Stimulated activated CD8-positive, alpha-beta memory T cell treated with anti-CD3 and anti-CD28 coated beads, Interleukin-15, amount 100 ng/mL, for 24 hours (primary cell): ENCODE measurements at places on chromosomes 16 and 17.

DNA sequence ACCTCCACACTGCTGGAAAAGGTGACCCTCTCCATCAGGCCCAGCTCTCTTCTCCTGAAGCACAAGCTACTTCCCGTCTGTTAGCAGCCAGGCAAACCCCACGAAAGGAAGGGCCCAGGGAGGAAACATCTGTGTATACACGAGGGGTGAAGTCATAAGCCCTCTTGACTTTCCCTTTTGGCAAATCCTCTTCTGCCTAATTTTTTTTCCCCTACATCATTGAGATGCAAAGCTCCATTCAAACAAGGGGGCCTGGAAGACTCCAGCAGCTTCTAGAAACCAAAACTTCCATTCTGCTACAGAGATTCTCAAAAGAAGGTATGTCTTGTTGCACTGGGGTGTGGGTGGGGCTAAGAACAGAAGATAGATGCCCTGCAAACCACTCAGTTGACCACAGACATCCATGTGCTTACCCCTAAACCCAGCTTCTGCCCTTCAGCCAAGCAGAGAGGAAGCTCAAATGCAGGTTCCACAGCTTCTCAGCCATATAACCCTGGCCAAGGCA lies 145.6 kb upstream of the RCVRN start:
- no peak for DNase-seq

DNA sequence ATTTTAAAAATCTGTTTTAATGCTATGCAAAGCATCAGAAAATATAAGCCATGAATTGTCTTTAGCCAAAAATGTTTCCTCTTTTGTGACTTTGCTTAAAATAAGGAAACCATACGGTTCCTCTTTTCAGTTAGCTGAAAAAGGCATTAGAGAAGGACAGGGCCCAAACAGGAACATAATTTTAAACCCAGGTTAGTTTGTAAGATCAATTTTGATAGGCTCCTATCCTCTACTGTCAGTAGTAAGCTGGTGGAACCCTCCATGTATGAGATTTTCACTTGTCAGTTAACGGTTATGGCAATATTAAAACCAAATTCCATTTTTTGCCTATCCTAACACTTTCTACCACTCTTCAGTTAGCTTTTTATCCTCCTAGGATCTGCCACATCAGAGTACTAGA lies 4.3 kb downstream of the EVI2B start:
- no peak for DNase-seq

DNA sequence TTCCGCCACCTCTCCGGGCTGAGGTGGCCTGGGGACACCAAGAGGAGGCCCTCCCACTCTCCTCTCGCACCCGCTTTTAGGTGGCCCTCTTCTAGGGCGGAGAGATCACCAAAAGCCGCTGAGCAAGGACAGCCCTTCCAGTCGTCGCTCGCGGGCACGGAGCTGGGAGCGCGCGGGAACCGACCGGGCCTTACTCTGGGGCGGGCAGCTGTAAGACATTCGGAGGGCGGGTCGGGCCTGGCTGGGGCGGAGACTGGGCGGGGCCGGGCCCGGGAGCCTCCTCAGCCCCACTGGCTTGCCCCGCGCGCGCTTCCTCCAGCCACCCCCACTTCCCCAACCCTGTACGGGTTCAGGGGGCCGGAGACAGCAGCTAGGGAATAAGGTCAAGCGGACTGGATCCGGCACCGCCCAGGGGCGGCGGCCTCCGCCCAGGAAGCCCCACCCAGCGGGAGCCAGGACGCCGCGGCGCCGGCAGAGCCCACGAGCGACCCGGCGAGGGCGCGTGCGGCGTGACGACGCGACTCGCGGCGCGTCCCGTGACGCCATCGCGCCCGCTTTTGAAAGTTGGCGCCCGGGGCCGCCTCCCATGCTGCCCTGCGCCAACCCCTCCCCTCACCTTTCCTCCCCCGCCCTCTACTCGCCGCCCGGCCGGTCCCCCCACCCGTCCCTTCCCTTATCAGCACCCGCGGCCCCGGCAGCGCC lies 351 bp upstream of the CTCF start:
- DNase-seq, result peak; percentile 95

- DNase-seq, result no peak
Measured at GRCh38 chr17:22268214-22268911, 576.0 kb downstream of the KCNJ18 start.

GRCh38 chr17:28405632-28406472 lies at the start of gene SLC46A1:
Gene SLC46A1 (minus strand): TSS chr17:28406212. CDS start chr17:28406114, 98 bp downstream.
- DNase-seq, result peak; percentile 39

DNA sequence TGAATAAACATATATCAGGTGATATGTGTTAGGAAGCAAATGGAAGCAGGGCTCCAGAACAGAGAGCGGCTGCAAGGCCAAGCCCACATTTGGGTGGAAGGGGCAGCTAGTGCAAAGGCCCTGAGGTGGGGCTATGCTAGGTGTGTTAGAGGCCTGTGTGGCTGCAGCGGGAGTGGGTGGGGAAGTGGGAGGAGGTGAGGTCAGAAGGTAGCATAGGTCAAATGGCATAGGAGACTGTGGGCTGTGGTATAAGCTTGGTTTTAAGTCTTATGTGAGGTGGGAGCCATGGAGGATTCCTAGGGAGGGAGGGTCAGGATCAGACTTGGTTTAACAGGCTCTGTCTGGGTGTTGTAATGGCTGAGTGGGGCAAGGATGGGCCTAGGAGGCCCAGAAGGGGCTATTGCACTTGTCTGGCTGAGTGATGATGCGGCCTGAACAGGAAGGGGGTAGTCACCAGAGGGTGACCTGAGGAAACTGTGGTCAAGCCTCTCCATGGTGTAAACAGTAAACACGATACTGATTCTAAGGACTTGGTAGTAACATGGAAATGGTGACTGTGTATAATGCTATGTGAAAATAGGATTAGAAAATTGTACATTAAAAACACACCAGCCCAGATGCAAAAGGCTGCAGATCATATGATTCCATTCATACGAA lies 31.1 kb downstream of the RAI1 start:
- DNase-seq, result no peak

- no peak for DNase-seq
Measured at GRCh38 chr17:14866266-14866665, 398.9 kb downstream of the PMP22 start.

- no peak for DNase-seq
Measured at GRCh38 chr17:42277342-42277712, 1.1 kb upstream of the STAT5B start.

- DNase-seq, result no peak
Measured at GRCh38 chr16:12288537-12289174, 312.1 kb downstream of the SNX29 start.

- DNase-seq, result no peak
Measured at GRCh38 chr17:39002991-39003715, 36.0 kb upstream of the FBXO47 start.

DNA sequence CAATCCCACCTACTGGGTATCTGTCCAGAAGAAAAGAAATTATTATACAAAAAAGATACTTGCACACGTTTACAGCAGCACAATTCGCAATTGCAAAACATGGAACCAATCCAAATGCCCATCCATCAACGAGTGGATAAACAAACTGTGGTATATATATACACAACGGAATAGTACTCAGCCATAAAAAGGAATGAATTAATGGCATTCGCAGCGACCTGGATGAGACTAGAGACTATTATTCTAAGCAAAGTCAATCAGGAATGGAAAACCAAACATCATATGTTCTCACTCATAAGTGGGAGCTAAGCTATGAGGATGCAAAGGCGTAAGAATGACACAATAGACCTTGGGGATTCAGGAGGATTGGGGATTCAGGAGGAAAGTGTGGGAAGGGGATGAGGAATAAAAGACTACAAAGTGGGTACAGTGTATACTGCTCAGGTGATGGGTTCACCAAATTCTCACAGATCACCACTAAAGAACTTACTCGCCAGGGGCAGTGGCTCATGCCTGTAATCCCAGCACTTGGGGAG lies 21.0 kb downstream of the CNOT1 start:
- DNase-seq, result no peak

DNA sequence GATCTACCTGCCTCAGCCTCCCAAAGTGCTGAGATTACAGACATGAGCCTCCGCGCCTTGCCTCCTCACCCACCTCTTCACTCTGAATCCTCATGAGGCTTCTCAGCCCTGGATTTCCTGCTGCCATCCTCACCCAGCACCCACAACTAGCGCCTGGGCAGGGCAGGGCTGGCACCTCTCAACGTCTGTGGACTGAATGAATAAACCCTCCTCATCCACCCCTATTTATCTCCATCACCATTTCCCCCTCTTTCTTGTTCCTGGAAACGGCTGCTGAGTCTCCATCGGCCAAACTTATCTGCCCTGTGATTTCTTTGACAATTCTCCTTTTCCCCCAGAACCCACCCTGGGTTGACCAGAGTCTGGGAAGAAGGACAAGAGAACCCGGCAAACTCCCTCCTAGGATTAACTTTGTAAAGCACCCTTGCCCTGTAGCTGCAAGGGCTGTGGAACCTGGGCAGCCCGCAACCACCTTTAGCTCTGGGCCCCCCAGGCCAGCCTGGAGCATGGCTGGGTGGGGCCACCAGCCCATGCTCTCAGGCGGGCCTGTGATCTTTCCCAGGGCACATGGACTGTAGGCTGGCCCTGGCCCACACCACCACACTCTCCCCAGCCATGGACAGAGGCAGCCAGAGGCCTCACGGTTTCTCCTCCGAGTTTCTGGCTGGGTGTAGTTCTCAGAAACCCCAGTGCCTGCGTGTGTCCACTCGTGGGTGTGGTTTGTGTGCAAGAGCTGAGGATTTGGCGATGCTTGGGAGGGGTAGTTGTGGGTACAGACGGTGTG lies 2.4 kb downstream of the SPN start:
- DNase-seq, result no peak

- no peak for DNase-seq
Measured at GRCh38 chr16:53982631-53983042, 278.7 kb downstream of the FTO start.

DNA sequence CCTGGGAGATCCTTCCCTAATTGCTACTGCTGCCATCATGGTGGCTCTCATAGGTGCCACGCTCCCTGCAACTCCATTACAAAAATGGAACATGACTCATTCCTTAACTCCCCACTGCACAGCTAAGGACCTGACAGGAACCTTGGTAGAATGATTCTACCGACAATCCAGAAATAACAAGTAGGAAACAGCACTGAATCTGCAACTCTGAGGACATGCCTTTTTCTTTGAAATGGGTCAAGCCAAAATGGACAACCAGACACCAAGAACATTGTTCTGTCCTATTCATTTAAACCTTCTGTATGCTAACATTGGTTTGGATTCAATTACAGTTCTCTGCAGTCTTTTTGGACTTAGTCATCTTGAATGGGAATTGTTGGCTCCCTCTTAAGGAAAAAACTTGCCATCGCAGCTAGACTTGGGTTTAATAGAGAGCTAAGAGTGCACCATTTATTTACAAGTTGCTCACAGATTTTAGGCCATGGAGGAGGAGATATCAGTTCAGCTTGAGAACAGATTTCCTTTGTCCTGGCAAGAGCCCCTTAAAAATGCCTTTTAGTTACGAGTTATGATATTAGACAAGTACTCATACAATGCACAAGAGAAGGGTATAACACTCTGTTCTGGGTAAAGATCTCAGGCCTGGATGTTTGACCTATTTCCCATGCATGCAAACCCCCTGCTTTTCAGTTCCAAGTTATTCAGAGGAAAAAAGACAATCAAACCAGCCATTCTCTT lies 20.9 kb upstream of the NSRP1 start:
- DNase-seq, result no peak

GRCh38 chr16:66651965-66652364 lies 44.6 kb downstream of the CMTM4 start:
- DNase-seq, result no peak

GRCh38 chr17:2482218-2482617 lies 29.5 kb downstream of the METTL16 start:
- DNase-seq, result no peak

GRCh38 chr16:47045459-47045858 lies 72.0 kb upstream of the DNAJA2 start:
- no peak for DNase-seq

- no peak for DNase-seq
Measured at GRCh38 chr16:9351841-9352434, 260.5 kb downstream of the HAPSTR1 start.

DNA sequence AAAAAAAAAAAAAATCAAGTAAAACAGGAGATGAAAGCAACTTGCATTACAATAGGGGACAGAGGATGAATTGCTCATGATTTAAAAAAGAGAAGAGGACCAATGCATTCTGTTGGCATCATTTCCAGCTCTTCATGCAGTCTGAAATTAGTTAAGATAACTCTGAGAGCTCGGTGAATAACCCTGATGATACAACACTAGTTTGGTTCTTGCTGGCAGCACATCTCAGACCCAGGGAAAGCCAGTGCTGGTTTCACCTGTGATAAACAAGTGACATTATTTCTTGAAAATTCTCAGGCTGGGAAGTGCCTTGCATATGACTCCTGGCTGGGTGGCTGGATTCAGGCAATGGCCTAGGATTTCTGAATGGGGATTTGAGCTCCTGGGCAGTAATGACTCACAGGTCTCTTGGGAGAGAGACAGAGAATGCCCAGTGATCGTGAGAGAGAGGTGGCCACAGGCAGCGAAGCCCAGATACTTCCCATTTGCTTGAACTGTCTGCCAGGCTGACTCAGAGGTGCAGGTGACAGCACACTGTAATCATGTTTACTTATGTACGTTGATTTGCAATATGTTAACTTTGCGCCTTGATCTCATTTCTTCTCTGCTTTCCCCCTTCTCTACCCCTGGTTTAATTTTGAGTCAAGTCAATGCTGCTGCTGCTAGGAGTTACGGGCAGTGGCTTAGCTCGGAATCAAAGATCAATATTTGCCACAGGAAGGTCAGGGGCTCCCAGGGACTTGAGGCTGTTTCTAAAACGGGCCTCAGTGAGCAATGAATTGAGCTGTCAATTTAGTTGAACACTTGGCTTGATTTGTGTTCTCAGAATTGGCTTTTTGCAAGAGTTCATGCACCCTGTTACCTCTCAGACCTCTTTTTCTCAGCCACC lies 27.1 kb downstream of the ARSG start:
- DNase-seq, result no peak

DNA sequence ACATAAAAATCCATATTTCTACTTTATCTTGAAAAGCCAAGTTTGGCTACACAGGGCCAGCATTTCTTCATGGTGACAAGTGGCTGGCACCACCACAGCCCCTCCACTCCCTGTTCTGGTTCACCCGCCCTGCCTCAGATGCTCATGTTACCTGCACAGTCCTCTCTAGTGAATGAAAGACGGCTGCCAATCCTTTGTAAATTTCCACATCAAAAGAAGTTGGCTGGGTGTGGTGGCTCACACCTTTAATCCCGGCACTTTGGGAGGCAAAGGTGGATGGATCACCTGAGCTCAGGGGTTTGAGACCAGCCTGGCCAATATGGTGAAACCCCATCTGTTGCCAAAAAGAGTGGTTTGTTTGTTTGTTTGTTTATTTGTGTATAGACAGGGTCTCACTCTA lies 19.9 kb upstream of the CORO1A start:
- DNase-seq, result no peak

- no peak for DNase-seq
Measured at GRCh38 chr16:21598701-21599121, 666 bp upstream of the METTL9 start.

GRCh38 chr16:12025472-12025871 lies 48.9 kb downstream of the SNX29 start:
- DNase-seq, result no peak
